ENCODE measurements at places on chromosomes 2 and 18. TPM values are rescaled to one million over a fixed set of nuclear protein-coding genes. Genes with fewer than 3 reads are reported as not detected.

DNA sequence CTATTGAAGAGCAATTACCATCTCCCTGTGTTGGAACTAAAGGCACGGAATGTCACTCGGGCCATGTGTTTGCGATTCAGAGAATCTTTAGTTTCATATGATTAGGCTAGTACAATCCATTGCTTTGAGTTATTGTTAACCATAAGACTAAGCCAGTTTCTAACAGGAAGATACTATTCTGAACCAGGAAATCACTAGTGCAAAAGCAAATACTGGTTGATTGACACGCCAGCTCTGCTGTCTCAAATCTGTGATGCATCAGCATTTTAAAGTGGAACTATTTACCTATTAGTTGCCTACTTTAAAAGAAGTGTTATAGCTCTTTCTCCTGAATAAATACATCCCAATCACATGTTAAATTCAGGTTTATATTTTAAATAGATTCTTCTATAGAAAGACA lies 61.9 kb downstream of the AFTPH start:
- no peak overlapping the region for H3K27ac ChIP-seq
- no peak overlapping the region for H3K4me3 ChIP-seq
- DNase-seq, result no peak
- no peaks in the 10 kb centered on the region for H3K27me3 ChIP-seq

- H3K4me1 ChIP-seq, result no peaks in the 10 kb centered on the region
- DNase-seq, result no peak
- no peaks in the 10 kb centered on the region for H3K27me3 ChIP-seq
- H3K27ac ChIP-seq, result no peak overlapping the region
- H3K36me3 ChIP-seq, result no peaks in the 10 kb centered on the region
Measured at GRCh38 chr18:57940166-57940660, 103.8 kb upstream of the NEDD4L start.

DNA sequence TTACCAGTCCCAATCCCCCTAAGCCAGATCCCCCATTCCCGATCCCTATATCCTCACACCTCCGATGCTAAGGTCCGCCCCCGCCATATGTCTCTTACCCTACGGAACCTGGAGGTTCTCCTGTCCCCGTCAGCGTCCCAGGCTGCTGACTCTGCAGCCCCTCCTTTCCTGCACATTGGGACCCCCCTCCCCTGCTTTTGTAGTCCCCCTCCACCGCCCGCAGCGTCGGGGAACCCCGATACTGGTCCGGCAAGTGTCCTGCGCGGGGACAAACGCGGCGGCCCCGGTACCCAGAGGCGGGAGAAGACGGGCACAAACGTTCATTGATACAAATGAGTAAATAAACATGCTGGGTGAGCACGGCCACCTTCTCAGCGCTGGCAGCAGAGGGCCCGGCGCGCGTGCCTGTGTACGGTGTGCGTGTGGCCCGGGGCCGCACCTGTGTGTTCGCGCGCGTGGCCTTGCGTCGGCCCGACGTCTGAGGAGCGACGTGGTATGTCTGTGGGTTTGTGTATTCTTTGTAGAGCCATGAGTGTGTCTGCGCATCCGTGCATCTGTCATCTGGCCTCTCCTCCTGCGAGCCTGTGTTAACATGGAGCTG lies 2.0 kb upstream of the CYP26B1 start:
- peak overlapping the region; percentile 39 for H3K4me3 ChIP-seq
- no peak overlapping the region for H3K27ac ChIP-seq
- H3K36me3 ChIP-seq, result no peaks in the 10 kb centered on the region
- peaks cover 26% of the 10 kb centered on the region for H3K4me1 ChIP-seq

DNA sequence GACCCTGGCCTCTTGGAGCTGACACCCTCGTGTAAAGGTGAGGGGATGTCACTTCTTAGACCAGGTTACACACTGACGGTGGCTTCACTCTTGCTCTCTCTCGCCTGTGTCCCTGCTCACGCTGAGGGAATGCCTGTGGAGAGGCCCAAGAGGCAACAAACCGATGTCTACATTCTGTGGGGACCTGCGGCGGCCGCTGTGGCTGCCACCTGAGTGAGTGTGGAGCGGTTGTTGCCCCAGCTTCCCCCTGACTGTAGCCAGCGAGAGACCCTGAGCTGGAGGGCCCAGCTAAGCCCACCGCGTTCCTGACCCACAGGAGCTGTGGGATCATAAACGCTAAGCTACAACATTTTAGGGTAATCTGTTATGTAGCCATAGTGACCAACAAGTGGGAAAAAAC lies 55.7 kb upstream of the ASAP2 start:
- H3K27ac ChIP-seq, result no peak overlapping the region
- H3K36me3 ChIP-seq, result no peaks in the 10 kb centered on the region
- H3K4me3 ChIP-seq, result no peak overlapping the region
- H3K27me3 ChIP-seq, result no peaks in the 10 kb centered on the region

Gene OR6B2
- total RNA-seq, result not detected

- peak; percentile 28 for DNase-seq
- peaks cover 28% of the 10 kb centered on the region for H3K36me3 ChIP-seq
- H3K4me1 ChIP-seq, result peaks cover 18% of the 10 kb centered on the region
- no peak overlapping the region for H3K4me3 ChIP-seq
Measured at GRCh38 chr2:1652034-1652790, 92.1 kb downstream of the PXDN start.

Gene MC2R
- not detected for total RNA-seq

- no peaks in the 10 kb centered on the region for H3K4me1 ChIP-seq
- no peaks in the 10 kb centered on the region for H3K27me3 ChIP-seq
- no peak overlapping the region for H3K4me3 ChIP-seq
- no peaks in the 10 kb centered on the region for H3K36me3 ChIP-seq
- no peak for DNase-seq
Measured at GRCh38 chr2:3956406-3956805, 253.0 kb downstream of the DCDC2C start.
